GM19239 (cell line): ENCODE measurements at places on chromosomes 2 and 18.

DNA sequence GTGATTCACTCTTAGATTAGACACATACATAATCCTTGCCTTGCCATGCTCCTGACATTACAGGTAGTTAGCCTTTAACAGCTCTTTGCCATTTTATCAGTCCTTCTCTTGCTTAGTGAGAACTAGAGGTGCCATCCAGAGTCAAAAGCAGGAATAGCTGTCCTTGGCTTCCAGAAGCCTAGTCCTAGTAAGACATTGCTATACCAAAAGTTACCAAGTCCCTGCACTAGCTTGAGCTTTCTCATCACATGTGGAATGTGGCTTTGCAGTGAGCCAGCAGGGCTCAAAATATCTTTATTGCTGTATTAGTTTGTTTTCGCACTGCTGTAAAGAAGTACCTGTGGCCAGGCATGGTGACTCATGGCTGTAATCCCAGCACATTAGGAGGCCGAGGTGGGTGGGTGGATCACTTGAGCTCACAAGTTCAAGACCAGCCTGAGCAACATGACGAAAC lies 104.7 kb upstream of the NOSTRIN start:
- DNase-seq = no peak

- no peak for DNase-seq
Observed at GRCh38 chr18:52670896-52671295, 330.9 kb downstream of the DCC start.

DNA sequence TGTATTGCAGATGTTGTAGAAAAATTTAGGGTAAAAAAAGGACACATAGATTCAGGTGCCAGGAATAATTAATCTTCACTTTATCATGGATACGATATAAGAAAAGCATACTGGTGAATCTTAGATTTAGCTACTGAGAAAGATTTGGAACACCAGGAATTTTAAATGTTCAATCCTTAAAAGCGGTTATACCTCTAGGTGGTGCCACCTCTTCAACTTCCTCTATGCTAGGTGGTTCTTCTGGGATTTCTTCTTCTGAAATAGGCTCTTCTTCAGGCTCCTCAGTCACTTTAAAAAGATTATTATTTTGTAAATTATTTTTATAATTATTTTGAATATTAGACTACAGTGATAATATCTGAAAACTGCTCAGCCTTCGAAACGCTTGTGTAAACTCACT lies 133.1 kb downstream of the TTN start:
- no peak for DNase-seq

DNA sequence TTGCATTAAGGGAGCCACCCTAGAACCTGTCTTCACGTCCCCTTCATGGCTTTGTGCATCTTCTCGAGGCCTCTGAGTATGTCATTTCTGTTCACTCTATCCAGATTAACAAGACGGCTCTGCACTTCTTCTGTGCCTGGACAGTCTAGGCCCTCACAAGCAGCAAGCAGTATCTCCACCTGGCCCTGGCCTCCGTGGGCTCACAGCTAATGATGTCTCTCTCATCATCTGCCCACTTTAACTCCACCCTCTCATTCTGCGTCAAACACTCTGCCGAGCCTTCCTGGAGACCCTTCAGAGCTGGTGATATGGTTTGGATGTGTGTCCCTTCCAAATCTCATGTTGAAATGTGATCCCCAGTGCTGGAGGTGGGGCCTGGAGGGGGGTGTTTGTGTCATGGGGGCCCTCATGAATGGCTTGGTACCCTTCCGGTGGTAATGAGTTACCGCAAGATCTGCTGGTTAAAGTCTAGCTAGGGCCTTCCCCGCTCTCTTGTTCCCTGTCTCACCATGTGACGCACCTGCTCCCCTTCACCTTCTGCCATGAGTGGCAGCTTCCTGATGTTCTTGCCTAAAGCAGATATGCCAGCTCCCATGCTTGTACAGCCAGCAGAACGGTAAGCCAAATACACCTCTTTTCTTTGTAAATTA lies 132.5 kb upstream of the ID2 start:
- no peak for DNase-seq

GRCh38 chr2:153519257-153519875 lies 40.8 kb upstream of the RPRM start:
- no peak for DNase-seq

DNA sequence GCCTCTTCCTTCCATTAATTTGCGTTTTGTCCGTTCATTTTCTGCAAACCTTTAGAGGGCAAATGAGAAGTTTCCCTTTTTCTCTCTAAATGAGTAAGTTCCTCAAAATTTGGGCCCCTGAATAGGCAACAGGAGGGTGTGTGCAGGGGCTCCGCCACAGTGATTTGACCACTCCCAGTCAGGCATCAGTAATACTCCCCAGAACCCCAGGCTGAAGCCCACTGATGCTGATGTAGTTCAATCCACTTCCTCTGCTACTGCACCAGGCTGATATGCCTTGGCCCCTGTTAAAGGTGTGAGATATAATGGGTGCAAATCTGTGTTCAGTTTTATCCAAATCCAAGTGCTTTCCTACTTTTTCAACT lies 1150.0 kb downstream of the RPIA start:
- no peak for DNase-seq

DNA sequence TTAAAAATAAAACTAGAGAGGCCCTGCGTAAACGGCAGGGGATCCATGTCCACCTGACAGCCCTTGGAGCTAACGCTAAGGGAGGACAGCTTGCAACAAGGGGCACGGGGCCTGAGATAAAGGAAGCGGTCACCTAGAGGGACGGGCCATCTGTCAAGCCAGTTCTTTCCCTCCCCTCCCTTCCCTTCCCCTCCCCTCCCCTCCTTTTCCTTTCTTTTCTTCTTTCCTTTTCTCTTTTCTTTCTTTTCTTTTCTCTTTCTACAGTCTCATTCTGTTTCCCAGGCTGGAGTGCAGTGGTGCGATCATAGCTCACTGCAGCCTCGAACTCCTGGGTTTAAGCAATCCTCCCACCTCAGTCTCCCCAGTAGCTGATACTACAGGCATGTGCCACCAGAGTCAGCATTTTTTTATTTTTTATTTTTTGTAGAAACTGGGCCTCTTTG lies 34.5 kb upstream of the CTAGE1 start:
- DNase-seq = no peak

DNA sequence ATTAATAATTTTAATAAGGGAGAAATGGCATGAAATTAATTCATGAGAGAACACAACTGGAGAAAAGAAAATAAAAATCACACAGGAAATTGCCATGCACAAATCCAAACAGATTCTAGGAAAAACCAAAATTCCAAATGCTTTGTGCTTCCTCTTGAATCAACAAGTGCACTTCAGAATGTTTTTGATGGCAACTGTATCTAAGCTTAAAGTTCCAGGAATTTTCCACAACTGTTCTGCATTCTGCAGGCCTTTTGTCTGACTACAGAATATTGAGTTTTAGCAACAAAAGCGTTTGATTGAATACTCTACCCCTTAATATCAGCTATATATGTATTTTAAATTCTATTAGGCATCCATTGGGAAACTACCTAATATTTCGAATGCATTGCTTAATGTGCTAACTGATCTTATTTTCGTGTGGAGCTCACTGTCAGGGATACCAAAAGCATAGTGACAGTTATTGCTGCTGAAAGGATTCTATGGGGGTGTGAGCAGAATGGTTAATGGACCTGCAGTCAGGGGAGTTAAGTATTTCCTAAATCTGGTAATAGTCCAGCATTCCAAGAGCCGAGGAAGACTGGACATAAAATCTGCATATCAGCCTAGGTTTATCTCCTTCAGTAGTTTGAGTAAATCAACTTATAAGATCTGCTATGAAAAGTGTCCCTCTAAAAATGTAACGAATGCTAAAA lies 482.7 kb upstream of the POU3F3 start:
- DNase-seq = no peak

DNA sequence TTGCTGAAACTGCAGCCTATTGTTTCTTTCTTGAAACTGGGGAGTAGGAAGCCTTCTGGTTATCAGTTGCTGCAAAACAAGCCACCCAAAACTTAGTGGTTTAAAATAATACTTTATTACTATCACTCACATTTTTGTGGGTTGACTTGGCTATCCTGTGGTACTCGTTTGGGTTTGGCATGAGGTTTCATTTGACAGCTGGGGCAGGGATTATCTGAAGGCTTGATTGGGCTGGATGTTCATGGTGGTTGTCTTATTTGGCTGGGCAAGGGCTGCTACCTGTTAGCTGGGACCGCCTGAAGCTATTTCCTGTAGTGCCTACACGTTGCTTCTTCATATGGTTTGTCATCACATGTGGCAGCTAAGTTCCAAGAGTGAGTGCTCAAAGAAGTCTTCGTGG lies 122.3 kb downstream of the PLCL1 start:
- DNase-seq = no peak

- DNase-seq = no peak
Observed at GRCh38 chr18:45275367-45276113, 339.7 kb upstream of the SLC14A2 start.

DNA sequence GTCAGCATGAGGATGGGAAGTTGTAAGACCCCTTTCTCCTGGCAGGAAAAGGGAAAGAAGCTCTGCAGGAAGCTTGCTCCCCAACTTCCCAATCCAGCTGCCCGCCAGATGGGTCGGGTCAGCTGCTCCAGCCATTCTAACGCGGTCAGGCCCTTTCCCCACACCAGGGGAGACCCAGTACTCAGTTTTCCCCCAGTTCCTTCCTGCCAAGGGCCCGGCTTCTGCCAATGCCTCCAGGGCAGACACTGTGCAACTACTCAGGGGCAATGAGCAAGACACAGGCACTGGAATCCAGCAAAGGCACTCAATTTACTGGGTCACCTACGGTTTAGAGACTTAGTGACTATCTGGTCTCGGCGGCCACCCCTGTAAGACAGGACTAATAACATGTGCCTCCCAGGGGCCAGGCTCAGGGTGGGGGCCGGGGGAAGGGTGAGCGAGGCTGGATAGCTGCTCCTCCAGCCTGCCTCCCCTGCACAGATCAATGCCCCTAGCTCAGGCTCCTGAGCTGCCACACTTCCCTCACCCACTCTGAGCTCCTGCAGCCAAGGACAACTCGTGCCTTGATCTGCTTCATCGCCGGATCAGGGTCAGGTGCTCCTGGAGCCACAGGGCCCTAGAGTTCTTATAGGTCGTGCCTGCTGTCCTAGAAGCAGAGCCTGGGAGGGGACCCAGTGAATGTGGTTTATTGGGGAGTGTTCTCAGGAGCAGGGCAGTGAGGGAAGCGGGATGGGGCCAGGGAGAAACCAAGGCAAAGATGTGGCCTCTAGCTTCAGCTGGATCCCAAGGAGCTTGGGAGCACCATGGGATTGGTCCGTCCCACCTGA lies 171.1 kb downstream of the ZFP36L2 start:
- no peak for DNase-seq

DNA sequence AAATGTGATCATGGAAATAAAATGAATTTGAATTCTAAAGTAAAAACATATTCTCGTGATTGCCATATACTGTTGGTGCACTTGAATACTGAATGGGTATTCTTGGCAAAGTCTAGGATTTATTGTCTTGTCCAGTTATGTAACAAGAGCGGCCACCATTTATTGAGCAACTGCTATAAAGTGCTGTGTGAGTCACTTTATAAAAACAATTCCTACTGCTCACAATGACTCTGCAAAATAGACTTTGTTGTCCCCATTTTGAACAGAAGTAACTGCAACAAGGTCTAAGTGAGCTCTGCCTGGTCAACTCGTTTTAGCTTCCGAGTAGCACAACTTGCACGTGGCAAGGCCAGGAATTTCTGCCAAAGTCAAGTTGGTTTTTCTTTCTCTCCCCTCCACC lies 995.6 kb upstream of the FANCL start:
- DNase-seq = no peak

DNA sequence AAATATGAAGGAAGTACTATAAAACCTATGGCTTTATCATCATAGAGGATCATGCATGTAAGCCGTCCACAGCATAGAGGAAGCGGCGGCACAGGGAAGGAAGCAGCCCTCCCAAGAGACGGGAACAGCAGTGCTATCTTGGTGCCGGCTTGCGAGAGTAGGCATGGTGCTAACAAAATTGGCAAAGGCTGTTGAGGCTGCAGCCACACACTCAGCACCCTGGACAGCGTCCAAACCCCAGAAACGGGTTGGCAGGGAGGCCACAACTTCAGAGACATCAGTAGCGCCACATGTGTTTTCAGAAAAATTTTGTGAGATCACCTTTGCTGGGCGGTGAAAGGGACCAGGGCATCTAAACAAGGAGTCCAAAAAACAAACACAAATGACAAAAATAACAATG lies 37.7 kb downstream of the NETO1 start:
- DNase-seq = no peak

DNA sequence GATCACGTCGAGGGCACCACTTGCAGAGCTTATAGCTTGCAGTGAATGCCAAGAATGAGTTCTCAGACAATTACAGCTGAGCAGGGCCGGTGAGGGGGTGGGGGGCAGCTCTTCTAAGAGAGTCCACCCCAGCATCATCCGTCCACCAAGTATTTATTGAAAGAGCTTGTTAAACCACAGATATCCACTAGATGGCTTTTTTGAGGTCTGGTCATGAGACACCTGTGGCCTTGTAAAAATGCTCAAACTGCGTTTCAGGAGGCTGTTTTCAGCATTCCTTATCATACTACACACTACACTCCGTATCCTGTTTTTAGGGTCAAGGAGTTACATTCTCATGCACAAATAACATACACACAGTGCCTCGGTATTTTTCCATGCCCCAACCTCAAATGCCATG lies 51.5 kb downstream of the DNAJC10 start:
- DNase-seq = no peak

DNA sequence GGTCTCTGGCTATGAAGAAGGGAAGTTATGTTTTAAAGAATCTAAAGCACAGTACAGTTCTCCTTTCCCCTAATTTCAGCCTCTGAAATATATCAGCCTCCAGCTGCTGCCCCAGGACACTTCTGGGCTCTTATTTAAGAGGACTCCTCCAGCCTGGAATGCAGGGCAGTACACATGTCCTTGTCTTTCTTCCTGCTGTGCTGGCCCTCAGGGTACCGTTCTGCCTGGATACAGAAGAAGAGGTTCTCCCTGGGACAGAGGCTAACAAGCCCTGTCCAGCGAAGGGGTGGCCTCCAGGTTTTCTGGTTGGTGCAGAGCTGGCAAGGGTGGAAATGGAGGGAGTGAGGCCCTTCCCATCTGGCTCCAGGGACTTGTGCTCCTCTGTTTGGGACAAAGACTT lies 22.1 kb downstream of the MLPH start:
- DNase-seq = no peak

DNA sequence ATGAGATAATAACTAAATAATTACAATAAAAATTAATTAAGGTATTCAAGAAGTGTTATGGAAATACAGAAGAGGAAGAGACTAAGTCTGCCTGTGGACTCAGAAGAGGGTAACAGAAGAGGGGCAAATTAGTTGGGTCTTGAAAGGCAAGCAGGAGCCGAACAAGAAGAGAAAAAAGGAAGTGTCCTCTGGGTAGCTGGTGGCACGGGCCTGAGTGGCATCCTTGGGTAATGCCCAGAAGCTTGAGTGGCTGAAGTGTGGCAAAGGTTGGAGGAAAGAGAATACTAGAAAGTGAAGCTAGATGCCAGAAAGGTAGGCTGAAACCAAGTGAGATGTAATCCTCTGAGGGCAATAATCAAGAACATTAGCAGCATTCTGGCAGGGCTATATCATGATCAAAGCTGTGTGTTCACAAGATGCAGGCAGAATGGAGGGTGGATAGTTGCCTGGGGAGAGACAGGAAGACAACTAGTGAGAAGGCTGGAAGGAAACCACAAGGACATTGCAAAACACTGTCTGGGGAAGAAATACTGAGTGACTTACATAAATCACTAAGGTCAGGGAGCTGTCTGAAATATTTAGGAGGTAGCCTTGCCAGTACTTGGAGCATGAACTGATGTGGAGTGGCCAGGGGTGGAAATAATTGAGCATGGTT lies 16.2 kb downstream of the DOCK10 start:
- DNase-seq = no peak
